ENCODE measurements at places on chromosomes 5 and 9.

GRCh38 chr9:117734082-117734481 is 29.9 kb downstream of the TLR4 start:
- DNase-seq: no peak

DNA sequence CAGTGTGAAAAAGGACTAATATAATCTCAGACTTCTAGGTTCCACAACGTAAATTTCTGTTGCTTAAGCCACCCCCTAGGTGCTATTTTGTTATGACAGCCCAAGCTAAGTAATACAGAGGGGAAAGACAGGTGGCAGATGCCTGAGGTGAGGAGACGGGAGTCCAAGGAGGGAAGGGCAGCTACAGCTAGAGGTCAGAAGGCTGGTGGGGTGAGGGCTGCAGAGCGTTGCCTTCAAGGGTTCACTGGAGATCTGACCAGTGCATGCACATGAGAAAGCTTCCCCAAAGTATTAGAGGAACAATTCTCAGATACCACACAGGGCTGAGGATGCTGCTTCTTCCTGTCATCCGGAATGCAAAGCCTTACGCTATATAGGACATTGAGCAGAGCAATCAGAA is 104.7 kb upstream of the IRX4 start:
- peak; percentile 82 for DNase-seq

- no peak for DNase-seq
Observed at GRCh38 chr5:60458666-60459065, 241.3 kb downstream of the DEPDC1B start.

DNA sequence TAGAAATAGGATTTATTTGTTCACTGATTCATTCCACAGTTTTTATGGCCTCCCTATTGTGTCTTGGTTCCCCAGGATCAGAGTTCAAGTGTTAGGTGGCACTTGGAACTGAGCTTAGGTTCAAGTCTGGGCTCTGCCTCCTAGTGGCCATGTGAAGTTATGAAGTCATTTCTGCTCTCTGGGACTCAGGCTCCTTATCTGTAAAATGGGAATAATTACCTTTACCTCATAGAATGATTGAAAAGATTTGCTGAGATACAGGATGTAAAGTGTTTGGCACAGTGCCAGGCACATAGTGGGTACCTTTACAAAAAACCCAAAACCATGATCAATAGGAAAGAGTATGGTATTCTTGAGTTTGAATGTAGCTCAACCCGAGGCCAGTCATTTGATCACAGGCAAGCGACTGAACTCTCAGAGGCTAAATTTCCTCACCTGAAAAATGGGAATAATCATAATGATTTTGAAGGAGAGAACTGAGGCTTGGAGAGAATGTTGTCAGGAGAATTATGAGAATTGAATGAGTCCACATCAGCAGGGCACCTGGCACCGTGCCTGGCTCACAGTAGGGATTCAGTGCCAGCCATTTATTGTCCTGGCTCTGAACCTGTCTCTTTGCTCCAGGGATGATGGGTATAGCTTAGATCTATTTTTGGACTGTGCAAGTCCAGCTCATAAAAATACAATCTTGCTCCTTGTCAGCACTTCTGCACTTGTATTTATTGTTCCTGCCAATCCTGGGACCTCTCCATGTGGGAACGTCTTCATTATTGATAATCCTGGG is 10.8 kb downstream of the NSG2 start:
- no peak for DNase-seq

GRCh38 chr5:7850395-7851239 is at the start of gene CFAP90:
CFAP90 (minus strand) TSS chr5:7851133; CDS start chr5:7851021, 112 bp downstream.
- DNase-seq: no peak

All from vagina (tissue), 2 donors.